Thyroid gland (tissue), 4 donors: ENCODE measurements at places on chromosomes 3 and 15. TPM values are rescaled to one million over a fixed set of nuclear protein-coding genes. Genes with fewer than 3 reads are reported as not detected.

DNA sequence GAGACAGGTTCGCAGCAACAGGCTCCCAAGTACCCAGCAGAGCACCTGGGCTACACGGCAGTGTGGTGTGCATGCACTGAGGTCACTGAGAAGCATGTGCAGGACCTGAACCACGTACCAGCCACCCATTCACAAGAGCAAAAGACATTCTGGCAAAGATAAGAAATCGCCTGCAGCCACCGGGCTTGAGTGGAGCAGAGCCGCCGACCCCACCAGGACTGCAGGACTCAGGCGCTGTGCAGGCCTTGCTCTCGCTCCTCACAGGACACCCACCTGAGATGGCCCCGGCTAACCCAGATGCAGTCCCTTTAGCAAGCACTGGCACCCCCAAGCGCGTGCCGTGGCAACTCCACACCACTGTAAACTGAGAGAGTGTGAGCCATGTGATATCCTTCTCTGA is 32.3 kb upstream of the OCA2 start:
- DNase-seq = no peak
- H3K4me1 ChIP-seq = no peaks in the 10 kb centered on the region
- no peaks in the 10 kb centered on the region for H3K27me3 ChIP-seq
- no peak overlapping the region for H3K27ac ChIP-seq

- H3K36me3 ChIP-seq = no peaks in the 10 kb centered on the region
- H3K4me1 ChIP-seq = no peaks in the 10 kb centered on the region
- no peaks in the 10 kb centered on the region for H3K27me3 ChIP-seq
- no peak for DNase-seq
These were observed 1214.8 kb downstream of the NSUN3 start for GRCh38 chr3:95277613-95278012.

CNTN6 gene
- 16.4 TPM for total RNA-seq

GRCh38 chr3:61778095-61778494 is 216.7 kb downstream of the PTPRG start:
- no peaks in the 10 kb centered on the region for H3K27me3 ChIP-seq
- no peak overlapping the region for H3K27ac ChIP-seq
- no peak for DNase-seq
- H3K4me3 ChIP-seq = no peak overlapping the region

DNA sequence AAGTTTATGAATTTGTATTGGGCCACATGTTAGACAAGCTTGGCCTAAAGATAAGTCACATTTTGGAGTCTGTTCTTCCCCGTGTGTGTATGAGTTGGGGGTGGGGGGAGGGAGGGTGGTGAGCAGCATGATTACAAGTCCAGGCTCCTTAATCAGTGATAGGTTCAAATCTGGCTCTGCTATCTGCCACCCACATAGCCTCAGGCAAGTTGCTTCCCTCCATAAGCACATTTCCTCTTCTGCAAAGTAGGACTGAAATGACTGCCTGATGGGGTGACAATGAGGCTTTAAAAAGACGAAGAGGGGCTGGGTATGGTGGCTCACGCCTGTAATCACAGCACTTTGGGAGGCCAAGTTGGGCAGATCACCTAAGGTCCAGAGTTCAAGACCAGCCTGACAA is 1.1 kb upstream of the SPATA12 start:
- DNase-seq = no peak
- H3K27ac ChIP-seq = no peak overlapping the region
- no peak overlapping the region for H3K4me3 ChIP-seq
- no peaks in the 10 kb centered on the region for H3K36me3 ChIP-seq
- H3K27me3 ChIP-seq = no peaks in the 10 kb centered on the region

SIDT1 gene
- 2.6 TPM for total RNA-seq

DNA sequence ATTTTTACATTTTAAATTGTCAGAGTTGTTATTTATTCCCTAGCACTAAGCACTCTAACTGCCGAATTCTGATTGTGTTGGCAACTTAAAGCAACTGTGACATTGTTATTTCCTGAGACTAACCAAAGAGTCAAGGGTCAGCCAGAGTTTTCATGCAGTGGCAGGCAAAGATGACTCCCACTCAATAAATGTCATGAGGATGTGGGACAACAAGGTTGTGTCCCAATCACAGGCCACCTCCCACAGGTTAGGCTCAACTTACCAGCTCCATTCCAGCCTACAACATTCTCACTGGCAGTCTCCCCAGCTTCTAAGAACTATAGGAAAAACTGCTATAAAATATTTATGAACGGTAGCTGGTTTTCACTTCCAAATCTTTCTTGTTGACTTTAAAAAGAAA is 80.1 kb downstream of the RSL24D1 start:
- no peak for DNase-seq
- no peaks in the 10 kb centered on the region for H3K27me3 ChIP-seq
- H3K4me1 ChIP-seq = no peaks in the 10 kb centered on the region
- H3K36me3 ChIP-seq = no peaks in the 10 kb centered on the region
- no peak overlapping the region for H3K27ac ChIP-seq

- no peak for DNase-seq
- H3K4me1 ChIP-seq = no peaks in the 10 kb centered on the region
- no peak overlapping the region for H3K27ac ChIP-seq
- H3K4me3 ChIP-seq = no peak overlapping the region
- H3K36me3 ChIP-seq = no peaks in the 10 kb centered on the region
These were observed 155.5 kb downstream of the GOLIM4 start for GRCh38 chr3:167940241-167940640.

LMAN1L gene
- total RNA-seq = 3.5 TPM

LMCD1 gene
- 64.6 TPM for total RNA-seq

GRCh38 chr3:184443364-184443763 is 63.5 kb downstream of the CHRD start:
- no peaks in the 10 kb centered on the region for H3K36me3 ChIP-seq
- no peaks in the 10 kb centered on the region for H3K27me3 ChIP-seq
- no peak for DNase-seq
- no peak overlapping the region for H3K4me3 ChIP-seq
- no peak overlapping the region for H3K27ac ChIP-seq

DNA sequence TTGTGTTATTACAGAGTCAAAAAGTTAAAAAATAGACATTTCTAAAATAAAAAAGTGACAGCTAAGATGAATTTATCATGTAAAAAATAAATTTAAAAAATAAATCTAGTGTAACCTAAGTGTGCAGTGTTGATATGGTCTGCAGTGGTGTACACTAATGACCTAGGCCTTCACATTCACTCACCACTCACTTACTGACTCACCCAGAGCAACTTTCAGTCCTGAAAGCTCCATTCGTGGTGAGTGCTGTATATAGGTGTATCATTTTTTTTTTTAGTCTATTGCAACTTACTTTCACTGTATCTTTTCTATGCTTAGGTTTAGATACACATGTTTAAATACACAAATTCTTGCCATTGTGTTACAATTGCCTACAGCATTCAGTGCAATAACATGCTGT is 459.4 kb upstream of the ROBO1 start:
- no peaks in the 10 kb centered on the region for H3K27me3 ChIP-seq
- no peaks in the 10 kb centered on the region for H3K36me3 ChIP-seq
- no peaks in the 10 kb centered on the region for H3K4me1 ChIP-seq
- DNase-seq = no peak
- H3K27ac ChIP-seq = no peak overlapping the region

DNA sequence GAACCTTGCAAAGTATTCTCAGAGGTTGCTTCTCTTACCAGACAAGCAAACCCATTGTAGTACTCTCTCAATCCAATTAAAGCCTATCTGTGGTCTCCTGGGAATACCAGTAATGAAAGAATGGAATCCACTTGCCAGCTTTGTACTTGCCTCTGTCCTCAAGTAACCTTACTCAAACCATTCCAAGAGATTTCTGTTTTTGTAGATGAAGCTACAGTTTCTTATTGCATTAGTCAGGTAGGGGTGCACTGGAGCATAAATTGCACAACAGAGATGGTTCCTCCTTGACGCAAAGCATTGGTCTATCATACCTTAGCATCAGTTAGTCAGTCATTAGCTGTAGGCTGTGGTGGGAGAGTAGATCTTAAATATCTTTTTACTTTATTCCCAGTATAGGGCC is 52.9 kb downstream of the BTLA start:
- no peaks in the 10 kb centered on the region for H3K27me3 ChIP-seq
- peaks cover 8% of the 10 kb centered on the region for H3K4me1 ChIP-seq
- H3K27ac ChIP-seq = no peak overlapping the region
- H3K4me3 ChIP-seq = no peak overlapping the region
- no peak for DNase-seq

GRCh38 chr3:197309528-197310361 is 11.3 kb upstream of the DLG1 start:
- peak; percentile 18 for DNase-seq
- peak overlapping the region; percentile 42 for H3K27ac ChIP-seq
- no peaks in the 10 kb centered on the region for H3K36me3 ChIP-seq
- H3K4me1 ChIP-seq = peaks cover 22% of the 10 kb centered on the region
- H3K27me3 ChIP-seq = no peaks in the 10 kb centered on the region

- no peaks in the 10 kb centered on the region for H3K27me3 ChIP-seq
- no peaks in the 10 kb centered on the region for H3K36me3 ChIP-seq
- no peak overlapping the region for H3K4me3 ChIP-seq
- DNase-seq = no peak
These were observed 476.0 kb downstream of the OCA2 start for GRCh38 chr15:27623149-27623548.

GRCh38 chr3:40580494-40581091 is 55.8 kb downstream of the ZNF621 start:
- H3K36me3 ChIP-seq = no peaks in the 10 kb centered on the region
- no peak overlapping the region for H3K4me3 ChIP-seq
- H3K27me3 ChIP-seq = no peaks in the 10 kb centered on the region
- H3K27ac ChIP-seq = no peak overlapping the region
